Vein endothelial cell (primary cell): ENCODE measurements at places on chromosomes 5 and 9. TPM values are rescaled to one million over a fixed set of nuclear protein-coding genes. Genes with fewer than 3 reads are reported as not detected.

Gene PNPLA7
- total RNA-seq = 0.65 and 1.1 TPM in 2 replicates

Gene PTGDS
- total RNA-seq = not detected in 2 replicates

Gene PPP2R2B
- not detected in 2 replicates for total RNA-seq

Gene F2RL2
- 0.76 and 1.3 TPM in 2 replicates for total RNA-seq

Gene NEUROG1
- total RNA-seq = not detected in 2 replicates

Gene DDX31
- total RNA-seq = 15.7 and 19.6 TPM in 2 replicates

Gene AK8
- 0.10 TPM in 1 of 2 replicates, not detected in the other for total RNA-seq

Gene PGM5
- 3.2 and 4.9 TPM in 2 replicates for total RNA-seq

Gene MED10
- total RNA-seq = 10.8 and 13.9 TPM in 2 replicates

Gene SYK
- under 0.01 TPM in 1 of 2 replicates, not detected in the other for total RNA-seq

Gene INSYN2B
- 26.1 and 52.3 TPM in 2 replicates for total RNA-seq

Gene SRP19
- total RNA-seq = 39.5 and 57.2 TPM in 2 replicates

Gene WNT8A
- total RNA-seq = under 0.01 TPM in 1 of 2 replicates, not detected in the other

Gene BSPRY
- not detected in 2 replicates for total RNA-seq

Gene TMEM215
- under 0.01 TPM in 1 of 2 replicates, not detected in the other for total RNA-seq

Gene SELENOP
- total RNA-seq = 4.9 and 7.4 TPM in 2 replicates

Gene FOXI1
- total RNA-seq = under 0.01 TPM in 1 of 2 replicates, not detected in the other

Gene QRFP
- total RNA-seq = not detected in 2 replicates

Gene GALT
- 32.3 and 40.2 TPM in 2 replicates for total RNA-seq

Gene FAM114A2
- 27.7 and 28.4 TPM in 2 replicates for total RNA-seq
